H54 (cell line): ENCODE measurements at places on chromosomes 12 and 14.

DNA sequence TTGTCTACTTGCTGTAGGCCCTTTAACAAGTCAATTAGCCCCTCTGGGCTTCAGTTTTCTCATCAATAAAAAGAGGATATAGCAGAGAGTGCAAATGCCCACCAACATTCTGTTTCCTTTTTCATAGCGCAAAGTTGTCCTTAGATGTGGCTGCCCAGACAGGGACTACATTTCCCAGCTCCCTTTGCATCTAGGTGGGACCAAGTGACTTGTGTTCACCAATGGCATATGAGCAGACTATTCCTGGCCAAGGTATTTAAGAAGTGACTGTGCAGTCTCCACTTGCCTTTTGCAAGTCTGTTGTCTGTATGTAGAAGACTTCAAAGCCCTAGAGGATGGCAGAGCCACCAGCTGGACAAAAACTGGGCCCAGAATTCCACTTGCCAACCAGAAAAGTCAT, 59.7 kb downstream of the DAO start:
- peak; percentile 11 for DNase-seq

DNA sequence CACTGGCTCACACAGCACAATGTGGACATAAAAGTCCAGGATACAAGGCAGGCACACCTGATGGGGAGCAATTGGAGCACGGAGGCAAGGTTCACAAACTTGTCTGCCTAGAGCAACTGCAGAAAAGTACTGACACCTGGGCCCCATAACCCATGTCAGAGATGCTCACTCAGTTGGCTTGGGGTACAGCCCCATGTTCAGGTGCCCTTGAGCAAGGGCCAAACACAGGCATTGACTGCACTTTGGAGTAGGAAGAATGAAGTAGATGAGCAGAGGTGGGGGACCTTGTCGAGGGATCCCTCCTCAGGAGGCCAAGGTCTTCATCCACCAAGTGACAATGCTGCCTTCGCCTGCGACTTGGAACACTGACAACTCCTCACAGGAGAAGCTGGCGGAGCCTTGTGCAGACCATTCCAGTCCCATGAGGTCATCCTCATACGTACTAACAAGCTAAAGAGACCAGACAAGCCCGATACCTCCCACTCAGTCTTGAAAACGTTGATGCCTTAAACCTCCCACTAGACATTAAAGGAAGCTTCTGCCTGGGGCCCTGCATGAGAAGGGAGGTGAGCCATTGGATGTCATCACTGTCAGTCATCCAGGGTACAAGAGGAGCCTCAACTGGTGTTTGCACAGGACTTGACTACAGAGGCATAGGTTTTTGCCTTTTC, 42.5 kb upstream of the C14orf180 start:
- peak; percentile 68 for DNase-seq

GRCh38 chr14:67416810-67417209, 4.8 kb upstream of the PLEK2 start:
- DNase-seq: no peak

DNA sequence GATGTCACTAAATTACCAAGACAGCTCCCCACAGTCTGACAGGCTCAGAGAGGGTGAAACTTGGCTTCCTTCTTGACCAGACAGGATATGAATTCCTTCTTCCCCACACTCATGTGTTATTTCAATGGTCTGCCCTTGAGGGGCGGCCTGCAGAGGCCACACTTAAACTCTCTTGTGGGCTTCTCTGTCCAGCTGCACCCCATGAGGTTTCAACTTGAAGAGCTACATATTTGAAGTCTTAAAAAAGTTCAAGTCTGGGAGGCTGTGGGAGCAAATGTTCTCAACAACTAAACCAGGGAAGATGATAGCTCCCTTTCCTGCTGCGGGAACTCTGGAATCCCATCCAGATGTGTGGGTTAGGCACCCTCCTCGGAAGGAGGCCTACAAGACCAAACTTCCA, 98.3 kb downstream of the TTC7B start:
- DNase-seq: no peak

- no peak for DNase-seq
Observed at GRCh38 chr12:60096727-60097126, 500.9 kb downstream of the SLC16A7 start.

- no peak for DNase-seq
Observed at GRCh38 chr12:11704089-11704488, 54.6 kb downstream of the ETV6 start.

DNA sequence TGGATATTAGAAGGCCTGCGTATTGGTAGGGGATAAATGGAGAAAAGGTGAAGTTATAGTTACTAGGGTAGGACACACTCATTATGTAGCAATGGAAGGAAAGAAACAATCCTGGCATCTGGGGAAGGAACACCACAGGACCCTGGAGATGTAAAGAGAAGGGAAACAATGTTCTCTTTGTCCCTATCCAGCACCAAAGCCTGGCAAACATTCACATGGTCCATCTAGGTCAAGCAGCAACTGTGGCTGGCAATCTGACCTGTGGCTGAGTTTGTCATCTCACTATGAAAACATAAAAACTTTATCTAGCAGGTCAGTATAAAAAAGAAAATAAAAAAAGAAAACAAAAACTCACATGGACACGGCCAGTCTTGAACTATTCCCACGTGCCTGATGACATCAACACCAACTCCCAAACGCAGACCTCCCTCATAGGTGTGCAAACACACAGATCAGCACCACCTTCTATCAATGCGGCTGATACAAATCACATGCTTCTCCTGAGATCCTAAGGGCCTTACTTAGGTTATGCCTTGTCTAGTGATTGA, 2.6 kb downstream of the POMT2 start:
- DNase-seq: no peak
